H4 (cell line): ENCODE measurements at places on chromosomes 5 and 9. TPM values are rescaled to one million over a fixed set of nuclear protein-coding genes. Genes with fewer than 3 reads are reported as not detected.

The DNAJC18 gene
- total RNA-seq = 4.5 and 22.9 TPM in 2 replicates

DNA sequence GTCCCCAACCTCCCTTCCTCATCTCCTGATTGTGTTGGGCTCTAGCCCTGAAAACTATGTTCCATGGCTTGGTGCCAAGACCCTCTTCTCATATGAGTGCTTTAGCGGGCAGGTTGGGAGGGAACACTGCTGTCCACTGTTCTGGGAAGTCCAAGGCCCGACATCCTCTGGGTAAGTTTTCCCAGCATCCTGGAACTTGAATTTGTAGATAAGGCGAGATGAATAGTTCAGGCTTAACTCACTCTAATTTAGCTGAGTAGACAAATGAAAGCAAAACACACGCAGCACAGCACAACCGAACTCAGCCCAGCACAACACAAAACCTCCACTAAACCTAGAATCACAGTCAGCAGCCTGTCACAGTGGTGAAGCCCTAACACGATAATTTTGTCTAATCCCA, 95.3 kb upstream of the SLC28A3 start:
- DNase-seq = no peak

The CBY3 gene
- total RNA-seq = not detected in 2 replicates

GRCh38 chr5:83404182-83404716, 67.3 kb upstream of the VCAN start:
- DNase-seq = no peak

- DNase-seq = no peak
Observed at GRCh38 chr9:99141849-99142248, 36.9 kb downstream of the TGFBR1 start.

The RUSC2 gene
- 6.2 and 8.7 TPM in 2 replicates for total RNA-seq

- DNase-seq = no peak
Observed at GRCh38 chr9:7443541-7443940, 356.0 kb downstream of the DMAC1 start.

DNA sequence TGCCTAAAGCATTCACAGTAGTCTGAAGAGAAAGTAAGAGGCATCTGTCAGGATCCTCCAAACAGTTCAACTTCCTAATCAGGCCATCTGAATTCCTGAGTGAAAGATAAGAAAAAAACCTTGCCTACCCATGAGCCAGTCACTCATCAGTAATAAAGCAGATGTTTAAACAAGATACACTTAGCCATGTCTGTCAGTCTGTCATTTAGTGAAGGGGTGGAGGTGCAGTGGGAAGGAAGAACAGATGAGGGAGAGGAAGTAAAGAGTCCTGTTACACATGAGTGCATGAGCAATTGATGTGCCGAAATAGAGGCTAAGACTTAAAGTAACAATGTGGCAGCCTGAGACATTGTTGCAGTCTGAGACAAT, 29.9 kb upstream of the DMRTA1 start:
- no peak for DNase-seq

The IRX1 gene
- 17.1 and 21.3 TPM in 2 replicates for total RNA-seq

The FRMPD1 gene
- not detected in 2 replicates for total RNA-seq

The CDC26 gene
- total RNA-seq = 81.9 and 83.9 TPM in 2 replicates

DNA sequence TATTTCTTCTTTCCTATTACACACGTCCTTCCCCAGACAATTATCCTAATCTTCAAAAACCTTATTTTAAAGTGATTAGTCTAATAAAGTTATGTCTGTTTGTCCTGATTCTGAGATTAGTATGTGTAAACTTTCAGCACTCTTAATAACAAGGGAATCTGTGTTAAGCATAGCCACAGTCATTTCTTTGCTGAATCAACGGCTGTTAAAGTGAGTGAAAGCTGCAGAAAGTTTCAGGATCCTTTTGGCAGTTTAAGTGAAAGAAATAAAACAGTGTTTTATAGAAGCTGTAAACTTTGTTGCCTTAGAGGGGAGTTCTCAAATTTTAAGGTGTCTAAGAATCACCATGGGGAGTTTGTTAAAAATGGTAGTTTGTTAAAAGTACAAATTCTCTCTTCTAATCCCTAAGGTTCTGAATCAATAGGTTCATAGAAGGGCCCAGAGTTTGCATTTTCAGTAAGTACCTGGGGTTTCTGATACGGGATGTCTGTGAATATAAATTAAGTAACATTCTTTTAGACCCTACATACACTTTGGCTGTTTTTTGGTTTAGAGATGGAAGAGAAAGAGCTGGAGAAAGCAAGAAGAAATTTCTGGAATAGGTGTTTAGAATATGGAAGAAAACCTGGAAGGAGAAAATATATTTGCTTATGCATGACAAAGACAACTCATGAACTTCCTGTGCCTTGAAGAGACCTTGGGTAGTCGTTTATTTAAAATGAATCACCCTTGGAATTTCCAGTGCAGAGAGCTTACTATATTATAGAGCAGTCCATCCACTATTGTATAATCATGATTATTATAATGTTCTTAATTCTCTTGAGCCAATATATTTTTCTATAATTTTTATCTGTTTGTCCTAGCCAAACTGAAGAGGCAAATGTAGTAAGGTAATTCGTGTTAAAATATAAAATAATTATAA, 45.7 kb downstream of the SCAMP1 start:
- DNase-seq = no peak

GRCh38 chr9:86599561-86599960, 245.4 kb upstream of the TUT7 start:
- DNase-seq = no peak

The OR1J2 gene
- total RNA-seq = not detected in 2 replicates

DNA sequence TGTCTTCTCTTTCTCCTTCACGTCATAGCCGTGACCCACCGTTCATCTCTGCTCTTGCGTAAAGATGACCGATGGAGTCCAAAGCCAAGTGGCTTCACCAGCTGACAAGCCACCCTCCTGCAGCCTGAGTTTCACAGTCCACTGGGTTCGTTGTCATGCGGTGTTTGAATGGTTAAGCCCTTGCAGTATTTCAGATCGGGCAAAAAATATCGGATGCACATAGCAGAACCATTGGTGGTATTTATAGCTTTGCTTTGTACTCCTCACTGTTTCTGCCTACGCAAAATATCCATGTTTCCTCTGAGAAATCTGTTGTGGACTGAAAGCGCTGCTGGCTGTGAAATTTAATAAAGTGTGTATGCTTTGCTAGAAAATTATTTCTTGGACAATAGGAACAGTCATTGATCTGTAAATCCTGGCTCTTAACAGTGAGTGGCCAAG, 34.5 kb upstream of the NCS1 start:
- DNase-seq = no peak

- DNase-seq = no peak
Observed at GRCh38 chr5:61931236-61931635, 374.8 kb upstream of the KIF2A start.

- no peak for DNase-seq
Observed at GRCh38 chr9:83440641-83441040, 97.6 kb downstream of the FRMD3 start.

DNA sequence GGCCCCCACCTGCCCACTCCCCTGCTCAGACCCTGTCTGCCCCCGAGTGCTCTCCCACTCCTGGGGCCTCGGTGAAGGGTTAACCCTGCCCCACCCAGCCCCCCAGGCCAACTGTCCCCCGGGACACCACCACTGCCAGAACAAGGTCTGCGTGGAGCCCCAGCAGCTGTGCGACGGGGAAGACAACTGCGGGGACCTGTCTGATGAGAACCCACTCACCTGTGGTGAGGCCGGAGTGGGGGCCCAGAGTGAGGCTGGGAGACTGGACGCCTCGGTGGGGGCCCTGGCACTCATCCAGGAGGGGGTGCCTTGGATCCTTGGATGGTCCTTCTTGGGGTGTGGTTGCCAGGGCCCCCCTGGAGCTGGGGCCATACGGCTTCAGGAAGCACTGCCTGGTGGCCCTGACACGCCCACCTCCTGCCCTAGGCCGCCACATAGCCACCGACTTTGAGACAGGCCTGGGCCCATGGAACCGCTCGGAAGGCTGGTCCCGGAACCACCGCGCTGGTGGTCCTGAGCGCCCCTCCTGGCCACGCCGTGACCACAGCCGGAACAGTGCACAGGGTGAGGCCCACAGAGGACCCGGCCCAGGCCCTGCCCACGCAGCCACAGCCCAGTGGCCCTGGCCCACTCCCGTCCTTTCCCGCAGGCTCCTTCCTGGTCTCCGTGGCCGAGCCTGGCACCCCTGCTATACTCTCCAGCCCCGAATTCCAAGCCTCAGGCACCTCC, 2.1 kb downstream of the MAMDC4 start:
- no peak for DNase-seq

DNA sequence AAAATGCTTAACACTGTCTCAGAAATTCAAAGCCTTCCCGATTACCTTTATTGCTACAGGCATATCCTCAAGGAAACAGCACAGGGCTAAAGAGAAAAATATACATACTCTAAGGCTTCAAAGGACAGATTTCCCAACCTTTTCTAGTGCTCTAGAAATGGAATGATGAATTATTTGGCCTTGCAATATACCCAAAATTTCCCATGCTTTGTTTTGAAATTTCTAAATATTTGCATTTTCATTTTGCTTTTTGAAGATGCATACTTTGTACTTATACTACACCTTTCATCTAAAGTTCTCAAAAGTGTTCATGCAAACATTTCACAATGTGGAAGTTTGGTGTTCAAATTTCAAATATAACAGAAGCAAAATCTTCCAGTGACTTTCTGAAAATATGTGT, 312.7 kb upstream of the PDE4D start:
- no peak for DNase-seq

- DNase-seq = no peak
Observed at GRCh38 chr9:7906783-7907550, 107.4 kb upstream of the DMAC1 start.

DNA sequence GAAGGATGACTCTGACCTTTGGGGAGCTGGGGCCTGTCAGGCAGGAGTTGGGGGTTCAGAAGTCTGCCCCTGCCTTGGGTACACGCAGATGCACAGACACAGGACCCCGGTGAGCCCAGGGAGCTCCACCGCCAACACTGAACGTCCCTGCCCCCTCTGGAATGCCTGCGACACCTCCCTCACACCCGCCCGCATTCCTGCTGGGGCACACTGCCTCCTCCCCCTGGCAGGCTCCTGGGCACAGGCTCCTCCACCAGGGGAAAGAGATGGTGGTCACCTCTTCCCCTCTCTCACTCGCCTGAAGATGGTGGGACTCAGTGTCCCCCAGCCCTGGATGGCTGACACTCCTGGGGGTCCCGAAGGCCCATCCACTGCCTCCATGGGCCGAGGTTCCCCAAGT, 12.0 kb downstream of the CRB2 start:
- no peak for DNase-seq

GRCh38 chr9:70470050-70471015, 55.9 kb upstream of the KLF9 start:
- no peak for DNase-seq

The GMCL2 gene
- total RNA-seq = not detected in 2 replicates

DNA sequence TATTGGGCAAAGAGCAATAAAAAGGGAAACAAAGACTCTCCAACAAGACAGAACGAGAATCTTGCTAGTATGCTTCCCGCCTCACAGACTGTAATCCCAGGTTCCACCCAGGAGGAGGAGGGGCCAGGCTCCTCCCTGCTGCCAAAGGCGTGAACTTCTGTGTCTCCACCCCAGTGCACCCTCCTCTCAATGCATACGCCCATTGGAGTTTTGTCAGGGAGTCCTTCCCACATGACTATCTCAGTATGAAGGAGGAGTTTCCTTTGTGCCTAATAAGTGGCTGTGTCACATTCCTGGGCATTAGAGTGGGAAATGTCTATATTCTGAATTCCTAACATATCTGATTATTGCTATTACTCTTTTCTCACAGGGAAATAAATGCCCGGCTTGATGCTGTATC, 106.4 kb upstream of the DHFR start:
- DNase-seq = no peak

The CDKN2A gene
- 0.39 and 0.68 TPM in 2 replicates for total RNA-seq

DNA sequence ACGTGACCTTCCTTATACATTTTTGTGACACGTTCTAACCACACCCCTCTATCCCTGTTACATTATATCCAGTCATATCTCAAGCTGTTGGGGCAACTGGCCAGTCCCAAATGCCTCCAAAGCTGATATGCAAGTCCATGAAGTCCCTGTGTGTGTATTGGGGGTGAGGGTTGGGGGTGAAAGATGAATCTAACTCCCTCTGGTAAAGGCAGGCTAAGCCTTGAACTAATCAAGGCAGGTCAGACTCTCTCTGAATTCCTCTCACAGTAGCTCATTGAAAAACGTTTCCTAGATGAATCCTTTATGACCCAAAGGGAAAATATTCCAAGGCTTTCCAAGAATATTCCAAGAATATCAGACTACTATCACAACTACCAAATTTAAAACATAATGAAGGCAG, 174.4 kb downstream of the MUSK start:
- DNase-seq = no peak

The CEL gene
- total RNA-seq = 0.06 and 0.14 TPM in 2 replicates

- DNase-seq = no peak
Observed at GRCh38 chr9:15572200-15572770, 19.4 kb downstream of the CCDC171 start.

The CENPH gene
- 41.7 and 45.8 TPM in 2 replicates for total RNA-seq

- no peak for DNase-seq
Observed at GRCh38 chr5:119177226-119177625, 106.3 kb downstream of the DMXL1 start.

- peak; percentile 21 for DNase-seq
Observed at GRCh38 chr5:122846051-122846550, 688 bp downstream of the SNX24 start.
